Activated T-helper 1 cell treated with anti-CD3 and anti-CD28 coated beads, Interleukin-12 subunit alpha, Interleukin-12 subunit beta, Interleukin-2, Interleukin-4 antibody, amounts not matched to agents 30 ng/mL and 10 ng/mL and 1 ng/mL, durations not matched to agents 14 hours and 24 hours and 36 hours (primary cell): ENCODE measurements at places on chromosomes 5 and 9. TPM values are rescaled to one million over a fixed set of nuclear protein-coding genes. Genes with fewer than 3 reads are reported as not detected.

DNA sequence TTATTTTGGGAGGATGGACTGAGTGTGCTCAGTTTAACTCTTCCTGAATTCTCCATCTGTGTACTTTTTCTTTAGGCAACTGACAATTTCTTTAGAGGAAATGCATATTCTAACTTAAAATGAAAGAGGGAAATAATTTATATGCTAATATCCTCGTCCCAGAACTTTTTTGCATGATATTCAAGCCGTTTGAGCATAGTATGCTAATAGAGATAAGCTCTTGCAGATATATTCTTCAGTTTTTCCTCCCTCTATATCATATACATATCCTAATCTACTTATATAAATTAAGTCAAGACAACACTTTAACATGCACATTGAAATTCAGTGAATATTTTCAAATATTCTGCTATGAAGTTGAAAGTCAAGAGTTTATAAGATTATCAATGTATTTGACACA is 84.7 kb downstream of the YTHDC2 start:
- no peak for DNase-seq

- DNase-seq: peak; percentile 24
Observed at GRCh38 chr5:137752905-137753690, 1.1 kb downstream of the HNRNPA0 start.

- DNase-seq: no peak
Observed at GRCh38 chr5:9320652-9321051, 225.2 kb downstream of the SEMA5A start.

DNA sequence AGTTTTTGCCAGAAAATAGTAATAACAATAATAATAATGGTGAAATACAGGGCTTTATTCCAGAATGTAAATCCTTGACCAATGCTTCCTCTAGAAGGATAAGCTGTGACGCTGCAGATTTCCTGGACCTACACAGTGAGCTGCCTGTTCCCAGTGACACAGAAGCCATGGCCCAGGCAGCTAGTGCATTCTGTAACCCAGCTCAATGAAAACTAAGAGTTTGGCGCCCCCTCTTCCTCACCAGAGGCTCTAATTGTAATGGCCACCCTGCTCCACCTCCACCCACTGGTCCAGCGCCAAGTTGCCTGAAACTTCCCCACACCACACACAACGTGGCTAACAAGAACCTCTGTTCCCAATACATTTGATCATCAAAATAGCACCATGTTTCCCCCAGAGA is 248.1 kb downstream of the CETN3 start:
- DNase-seq: no peak

DNA sequence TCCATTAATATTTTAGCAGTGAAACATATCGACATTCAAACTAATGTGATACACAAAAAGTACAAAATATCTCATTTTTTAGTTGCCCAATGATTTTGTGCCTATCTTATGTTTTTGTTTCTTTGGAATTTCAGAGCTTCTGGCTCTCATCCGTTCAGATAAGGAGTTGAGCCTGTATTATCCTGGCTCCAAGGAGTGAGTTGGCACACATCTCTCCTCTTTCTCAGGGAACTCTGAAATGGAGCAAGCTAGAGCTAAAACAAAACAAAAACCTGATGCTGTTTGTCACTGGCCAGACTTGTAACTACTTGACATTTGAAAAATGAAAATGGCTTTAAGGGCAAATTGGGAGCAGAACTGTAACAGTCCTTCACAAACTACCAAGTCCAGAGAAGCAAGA is 131.3 kb upstream of the SLC28A3 start:
- DNase-seq: no peak

GRCh38 chr5:95078868-95079267 is 206.0 kb downstream of the MCTP1 start:
- DNase-seq: no peak

DNA sequence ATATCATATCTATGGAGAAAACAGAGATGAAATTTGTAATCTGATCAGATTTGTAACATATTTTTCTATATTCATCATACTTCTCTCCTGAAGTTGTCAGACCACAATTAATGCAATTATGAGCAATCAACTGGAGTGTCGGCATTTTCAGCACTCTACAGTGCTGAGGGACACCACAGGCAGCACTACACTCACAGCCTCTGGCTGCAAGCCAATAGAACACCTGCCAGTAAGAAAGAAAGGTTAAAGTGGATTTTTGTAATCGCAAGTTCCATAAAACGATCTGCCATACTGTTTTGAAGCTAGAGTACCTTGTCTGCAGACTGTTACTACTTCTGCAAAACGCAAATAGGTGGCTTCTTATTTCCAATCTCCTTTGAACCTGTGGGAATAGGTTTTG is 147.6 kb downstream of the ADAMTS6 start:
- no peak for DNase-seq

GRCh38 chr9:105284463-105284862 is 40.0 kb downstream of the SLC44A1 start:
- DNase-seq: no peak

GRCh38 chr9:92522983-92523970 is 12.5 kb downstream of the ECM2 start:
- DNase-seq: no peak

DNA sequence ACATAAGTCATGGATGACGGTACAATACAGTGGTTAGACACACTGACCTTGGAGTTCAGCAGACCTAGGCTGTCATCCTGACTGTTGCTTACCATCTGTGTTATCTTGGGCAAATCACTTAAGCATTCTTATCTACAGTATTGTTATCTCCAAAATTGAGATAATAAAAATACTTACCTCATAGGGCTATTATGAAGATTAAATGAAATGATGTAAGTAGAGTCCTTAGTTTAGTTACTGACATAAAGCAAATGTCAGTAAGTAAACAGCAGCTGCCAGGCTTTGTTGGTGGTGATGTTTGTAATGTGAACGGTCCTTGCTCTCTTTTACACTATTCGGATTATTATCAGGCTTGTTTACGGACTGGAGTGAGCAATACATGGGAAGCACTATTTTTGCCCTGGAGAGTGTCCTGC is 107.3 kb upstream of the DPYSL3 start:
- no peak for DNase-seq

- no peak for DNase-seq
Observed at GRCh38 chr9:135230817-135231520, 143.5 kb downstream of the OLFM1 start.

DNA sequence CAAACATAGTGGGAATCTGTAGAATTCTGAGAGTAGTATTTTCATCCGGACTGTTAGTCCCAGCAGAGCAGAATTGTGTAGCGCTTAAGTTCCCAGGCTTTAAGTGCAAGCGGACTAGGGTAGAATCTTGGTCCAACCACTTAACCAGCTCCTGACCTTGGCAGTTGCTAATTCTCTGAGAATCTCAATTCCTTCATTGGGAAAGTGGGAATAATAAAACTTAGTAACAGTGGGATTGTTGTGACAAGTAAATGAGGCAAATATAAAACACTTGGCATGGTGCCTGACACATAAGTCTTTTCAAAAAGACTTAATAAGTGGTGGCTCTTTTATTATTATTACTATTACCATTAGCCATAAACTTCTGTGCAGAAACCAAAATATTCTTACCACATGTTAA is 8.4 kb upstream of the SLC1A3 start:
- DNase-seq: no peak

DNA sequence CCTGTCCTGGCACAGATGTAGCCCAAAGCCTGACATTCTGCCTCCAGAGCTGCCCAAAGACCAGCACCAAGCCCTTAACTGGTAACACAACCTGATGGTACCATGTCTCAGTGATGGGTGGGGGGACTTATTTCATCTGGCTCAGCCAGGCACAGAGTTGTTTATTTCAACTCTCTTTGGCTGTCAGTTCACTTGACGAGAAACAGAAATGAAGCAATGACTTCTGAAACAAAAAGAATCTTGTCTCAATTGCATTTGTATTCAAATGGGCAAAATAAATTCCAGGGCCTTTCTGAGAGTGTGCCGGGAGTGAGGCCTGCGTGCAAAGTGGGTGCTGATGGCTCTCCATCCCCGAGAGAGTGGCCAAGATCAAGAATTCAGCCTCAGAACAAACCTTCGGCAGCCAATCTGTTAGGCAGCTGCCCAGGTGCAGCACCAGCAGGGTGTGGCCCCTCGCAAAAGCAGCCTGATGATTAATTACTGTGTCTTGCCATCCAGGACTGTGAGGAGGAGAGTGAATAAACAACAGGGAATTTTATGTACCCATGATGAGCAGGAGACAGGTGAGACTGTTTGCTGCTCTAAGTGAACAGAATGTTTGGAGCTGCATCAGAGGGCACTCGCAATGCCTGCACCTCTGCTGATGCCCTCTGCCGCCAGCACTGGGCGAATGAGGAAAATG is 238.0 kb downstream of the HSPA4 start:
- no peak for DNase-seq

DNA sequence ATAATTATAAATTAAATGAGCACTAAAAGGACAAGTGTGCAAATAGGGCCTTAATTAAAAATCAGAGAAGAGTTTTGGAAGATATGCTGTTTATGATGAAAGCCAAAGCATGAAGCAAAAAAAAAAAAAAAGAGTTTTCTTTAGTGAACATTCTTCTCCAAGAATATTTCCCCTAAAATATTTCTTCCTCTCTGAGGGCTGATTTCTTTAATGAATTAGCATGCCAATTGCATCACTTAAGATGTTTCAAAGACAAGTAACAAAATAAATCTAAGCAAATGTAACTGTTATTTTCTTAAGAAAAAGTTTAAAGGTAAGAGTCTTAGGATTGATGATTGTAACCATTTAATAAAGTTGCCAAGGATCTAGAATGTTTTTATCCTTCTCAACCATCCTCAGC is 81.6 kb upstream of the MPDZ start:
- no peak for DNase-seq

DNA sequence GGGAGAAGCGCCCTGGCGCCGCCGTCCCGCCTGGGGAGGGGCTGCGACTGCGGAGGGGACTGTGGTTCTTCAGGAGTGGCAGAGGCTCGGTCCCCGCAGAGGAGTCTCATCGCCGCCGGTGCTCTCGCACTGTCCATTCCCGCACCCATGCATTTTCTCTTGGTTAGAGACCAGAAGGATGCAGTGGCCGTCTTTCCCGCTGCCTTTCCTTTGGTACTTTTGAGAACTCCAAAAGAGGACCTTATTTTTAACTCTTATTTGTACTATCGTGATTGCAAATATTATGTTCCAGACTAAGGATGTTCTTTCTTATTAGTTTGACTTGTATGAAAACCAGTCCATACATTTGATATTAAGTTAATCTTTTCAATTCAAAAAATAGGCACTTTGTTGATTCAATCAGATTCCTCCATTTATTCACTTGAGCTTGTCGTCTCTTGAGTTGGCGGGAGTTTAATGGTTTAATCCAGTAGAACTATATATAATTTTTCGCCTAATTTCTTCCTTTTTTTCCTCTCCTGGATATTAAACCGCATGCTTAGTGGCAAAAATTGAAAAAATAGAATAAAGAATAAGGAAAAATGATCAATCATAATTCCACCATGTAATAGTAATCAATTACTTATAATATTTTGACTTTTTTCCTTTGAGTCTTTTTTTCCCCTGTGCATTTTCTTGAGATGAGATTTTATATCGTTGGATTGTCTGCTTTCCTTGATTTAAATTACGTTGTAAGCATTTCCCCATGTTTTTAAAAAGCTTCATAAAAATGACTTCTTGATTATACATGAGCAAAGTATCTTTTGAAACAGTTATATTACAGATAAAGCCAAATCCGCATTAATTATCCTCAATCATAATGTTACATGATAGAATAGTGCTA is 861 bp downstream of the ZFYVE16 start:
- peak; percentile 34 for DNase-seq

GRCh38 chr5:92468295-92468694 is 1085.2 kb upstream of the ARRDC3 start:
- no peak for DNase-seq

- no peak for DNase-seq
Observed at GRCh38 chr5:34059977-34060376, 17.0 kb upstream of the C1QTNF3 start.

GRCh38 chr9:137650779-137651178 is 32.0 kb downstream of the EHMT1 start:
- no peak for DNase-seq

DNA sequence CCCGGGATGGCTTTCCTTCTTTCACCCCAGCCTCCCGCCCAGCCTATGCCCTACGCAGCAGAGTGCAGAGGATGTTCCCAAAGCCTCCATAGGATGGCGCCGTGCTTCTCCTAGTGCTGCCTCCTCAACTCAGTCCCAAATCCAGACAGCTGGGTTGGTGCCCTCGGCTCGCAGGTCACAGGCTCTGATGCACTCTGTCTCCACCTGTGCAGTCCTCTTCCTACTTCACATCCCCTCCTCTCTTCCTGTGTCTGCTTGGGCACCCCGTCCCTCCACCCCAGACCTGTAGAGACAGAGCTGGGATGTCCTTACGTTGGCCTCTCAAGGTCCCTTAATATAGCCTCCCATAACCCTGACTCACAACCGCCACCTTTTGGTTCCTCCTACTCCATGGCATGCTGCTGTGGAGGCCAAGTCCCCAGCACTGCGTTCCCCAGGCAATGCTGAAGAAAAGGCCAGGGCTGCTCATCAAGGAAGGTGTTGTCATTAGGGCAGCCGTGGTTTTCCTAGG is 314.4 kb downstream of the GADD45G start:
- peak; percentile 41 for DNase-seq

DNA sequence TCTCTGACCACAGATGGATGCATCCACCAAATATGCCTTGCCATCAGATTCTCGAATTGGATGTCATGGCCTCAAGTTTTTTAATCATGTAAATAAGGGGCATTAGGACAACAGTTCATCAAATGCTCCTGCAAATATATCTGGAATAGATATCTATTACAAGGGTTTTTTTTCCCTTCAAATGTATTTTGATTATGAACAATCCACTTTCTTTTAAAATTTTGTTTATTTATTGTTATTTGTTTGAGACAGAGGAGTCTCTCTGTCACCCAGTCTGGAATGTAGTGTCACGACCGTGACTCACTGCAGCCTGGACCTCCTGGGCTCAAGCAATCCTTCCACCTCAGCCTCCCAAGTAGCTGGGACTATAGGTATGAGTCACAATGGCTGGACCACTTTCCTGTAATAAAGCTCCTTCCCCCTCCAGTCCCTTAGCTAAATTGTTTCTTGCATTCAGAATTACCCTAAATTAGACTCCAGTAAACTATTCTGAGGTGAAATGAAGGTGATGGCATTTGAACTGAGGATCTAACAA is 1412.1 kb downstream of the EFNA5 start:
- DNase-seq: no peak

Gene GDNF
- total RNA-seq: 0.36 and 0.44 TPM in 2 replicates

Gene ARID3C
- total RNA-seq: 0.23 TPM in 1 of 2 replicates, not detected in the other

Gene RMRP
- total RNA-seq: 5,317 and 5,787 TPM in 2 replicates

Gene TRIO
- 10.2 and 11.4 TPM in 2 replicates for total RNA-seq

Gene ABO
- total RNA-seq: 0.34 and 0.60 TPM in 2 replicates

Gene IGFBPL1
- not detected in 2 replicates for total RNA-seq

Gene OR1J2
- not detected in 2 replicates for total RNA-seq

Gene SMIM27
- total RNA-seq: 8.7 and 11.0 TPM in 2 replicates

Gene AFF4
- 38.3 and 40.9 TPM in 2 replicates for total RNA-seq
